ENCODE measurements at places on chromosomes 6 and 20.
A peak's percentile ranks its signal among the peaks of the same experiment; 100 is the strongest.

DNA sequence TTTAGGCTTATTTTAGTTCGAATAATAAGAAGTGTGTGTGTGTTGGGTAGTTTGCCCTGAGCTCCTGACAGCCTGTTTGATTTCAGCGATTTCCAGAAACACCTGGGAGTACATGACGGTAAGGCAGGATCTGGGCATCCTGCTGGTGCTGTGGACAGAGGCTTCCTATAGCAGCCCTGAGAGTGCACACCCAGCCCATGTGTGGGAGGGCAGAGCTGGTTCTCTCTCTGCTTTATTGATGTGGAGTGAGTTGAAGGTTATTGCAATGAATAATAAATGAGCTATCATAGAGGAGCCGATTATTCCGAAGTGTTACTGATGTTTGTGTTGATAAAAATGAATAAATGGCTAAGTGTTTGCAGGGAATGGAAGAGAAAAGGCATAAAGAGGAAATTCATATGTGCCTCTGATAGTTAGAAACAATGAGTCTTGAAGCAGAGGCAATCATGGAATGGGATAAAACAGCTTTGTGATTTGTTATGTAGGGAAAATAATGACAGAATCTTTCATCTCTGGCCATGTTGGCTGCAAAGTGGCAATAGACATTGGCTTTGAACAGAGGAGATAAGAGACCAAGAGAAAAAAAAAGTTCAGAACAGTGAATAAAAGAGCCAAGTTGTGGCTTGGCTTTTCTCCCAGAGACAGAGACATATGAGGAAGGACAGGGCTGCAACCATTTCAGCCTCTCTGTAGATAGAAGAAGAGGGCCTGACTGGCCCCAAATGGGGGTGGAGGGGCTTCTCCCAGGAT lies 166.2 kb upstream of the CHD6 start:
- no peak for DNase-seq

DNA sequence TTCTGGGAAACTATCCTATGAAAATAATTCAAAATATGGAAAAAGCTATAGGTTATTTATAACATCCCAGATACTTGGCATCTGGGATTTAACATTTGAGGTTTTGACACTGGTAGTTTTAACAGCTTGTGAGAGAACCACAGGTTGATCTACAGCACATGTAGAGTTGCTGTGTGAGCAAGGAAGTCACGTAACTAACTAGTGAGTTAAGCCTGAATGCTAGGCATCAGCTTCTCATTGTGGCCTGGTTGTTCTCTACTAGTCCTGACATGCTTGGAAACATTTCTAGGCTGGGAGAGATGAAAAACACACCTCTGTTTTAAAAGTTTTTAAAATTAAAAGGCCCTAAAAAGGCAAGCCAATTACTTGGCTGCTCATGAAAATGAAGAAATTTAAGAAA lies 28.2 kb downstream of the ESF1 start:
- DNase-seq: no peak

GRCh38 chr6:145860562-145860961 lies 46.0 kb upstream of the FBXO30 start:
- DNase-seq: no peak

DNA sequence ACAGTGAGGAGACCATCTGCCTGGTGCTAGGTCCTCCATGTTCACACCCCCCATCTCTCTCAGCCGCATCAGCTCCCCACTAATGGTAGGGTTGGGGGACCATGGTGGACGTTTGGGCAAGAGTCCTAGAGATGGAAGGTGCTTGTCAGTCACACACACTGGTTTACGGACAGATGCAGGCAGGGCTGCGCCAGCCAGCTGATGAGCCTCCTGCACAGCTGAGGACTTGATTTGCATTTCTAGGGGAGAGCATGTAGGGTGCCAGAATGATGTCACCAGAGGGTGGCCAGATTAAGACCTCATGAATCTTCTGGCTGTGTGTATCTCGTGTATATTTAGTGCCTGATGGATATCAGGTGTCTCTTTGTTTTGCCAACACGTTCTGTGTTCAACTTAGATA lies 28.6 kb downstream of the CST8 start:
- no peak for DNase-seq

GRCh38 chr6:26482338-26482737 lies 17.8 kb upstream of the BTN1A1 start:
- no peak for DNase-seq

GRCh38 chr6:127606131-127606562 lies 29.2 kb downstream of the C6orf58 start:
- peak; percentile 68 for DNase-seq

DNA sequence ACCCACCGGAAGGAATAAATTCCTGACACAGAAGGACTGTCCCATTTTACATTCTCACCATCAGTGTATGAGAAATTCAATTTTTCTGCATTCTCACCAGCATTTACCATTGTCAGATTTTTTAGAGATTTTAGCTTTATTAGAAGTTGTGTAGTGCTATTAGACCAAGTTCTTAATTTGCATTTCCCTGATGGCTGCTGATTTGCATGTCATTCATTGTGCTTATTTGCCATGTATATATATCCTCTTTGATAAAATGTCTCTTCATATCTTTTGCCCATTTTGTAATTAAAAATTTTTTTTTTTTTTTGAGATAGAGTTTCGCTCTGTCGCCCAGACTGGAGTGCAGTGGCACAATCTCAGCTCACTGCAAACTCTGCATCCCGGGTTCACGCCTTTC lies 9.8 kb upstream of the HLA-DRB5 start:
- no peak for DNase-seq

DNA sequence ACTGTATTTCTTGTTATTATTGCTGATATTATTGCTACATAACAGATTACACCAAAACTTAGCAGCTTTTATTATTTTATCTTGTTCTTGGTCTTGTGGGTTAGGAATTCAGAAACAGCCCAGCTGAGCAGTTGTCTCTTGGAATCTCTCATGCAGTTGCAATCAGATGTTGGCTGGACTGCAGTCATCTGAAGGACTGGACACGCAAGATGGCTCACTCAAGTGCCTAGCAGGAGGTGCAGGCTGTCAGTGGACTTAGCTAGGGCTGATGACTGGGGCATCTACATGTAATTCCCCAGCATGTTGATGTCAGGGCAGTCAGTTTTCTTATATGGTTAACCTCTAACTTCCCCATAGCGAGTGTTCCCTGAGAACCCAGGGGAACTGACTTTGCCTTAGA lies 128.6 kb upstream of the PLCB4 start:
- no peak for DNase-seq

DNA sequence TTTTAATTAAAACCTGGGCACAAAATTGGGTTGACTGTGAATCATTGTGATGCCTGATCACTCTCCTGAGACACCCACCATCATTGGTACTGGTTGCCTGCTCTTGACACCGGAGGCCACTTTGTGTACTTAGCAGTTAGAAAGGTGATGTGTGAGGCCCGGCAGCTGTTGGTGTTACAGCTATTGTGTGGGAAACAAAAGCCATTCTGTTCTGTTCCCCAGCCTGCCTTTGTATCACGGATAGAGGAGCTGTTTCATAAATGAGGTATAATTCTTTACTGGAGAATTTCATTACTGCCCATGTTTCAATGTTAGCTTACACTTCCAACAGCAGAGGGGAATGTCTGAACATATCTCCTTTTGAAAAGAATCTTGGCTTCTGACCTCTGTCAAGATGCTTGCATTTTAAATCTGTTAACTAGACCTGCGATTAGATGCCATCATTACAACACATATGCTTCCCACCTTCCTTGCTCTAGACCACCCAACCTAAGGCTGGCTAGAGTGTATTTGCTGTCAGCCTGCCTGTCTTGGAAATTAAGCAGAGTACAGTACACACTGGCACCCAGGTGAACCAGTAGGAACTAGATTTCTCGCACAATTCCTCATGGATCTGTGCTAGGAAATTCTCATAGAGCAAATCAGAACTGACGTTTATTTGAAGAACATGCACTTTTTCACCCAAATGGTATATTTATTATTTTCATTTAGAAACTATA lies 142.4 kb upstream of the INSM1 start:
- no peak for DNase-seq

DNA sequence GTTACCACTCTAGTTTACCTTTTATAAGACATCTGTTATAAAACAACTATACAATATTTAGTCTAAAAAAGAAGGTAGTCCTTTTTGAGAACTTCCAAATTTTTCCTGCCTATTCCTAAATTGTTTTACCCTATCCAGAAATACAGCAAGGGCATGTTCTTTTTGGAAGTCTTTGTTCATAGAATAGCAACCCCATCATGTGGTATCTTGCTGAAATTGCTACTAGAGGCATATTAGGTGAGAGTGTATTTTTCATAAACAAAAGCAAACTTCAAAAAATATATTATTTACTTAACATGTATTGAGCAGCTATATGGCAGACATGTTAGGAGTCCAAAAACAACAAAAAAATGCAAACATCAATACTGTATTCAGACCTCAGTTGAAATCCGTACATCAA lies 371.8 kb upstream of the NRSN1 start:
- no peak for DNase-seq

GRCh38 chr20:50854506-50855249 lies 59.8 kb downstream of the BCAS4 start:
- no peak for DNase-seq
